ENCODE measurements at places on chromosomes 7 and 10. TPM values are rescaled to one million over a fixed set of nuclear protein-coding genes. Genes with fewer than 3 reads are reported as not detected.

COL28A1 gene
- total RNA-seq, result 1.8 TPM

GLI3 gene
- total RNA-seq, result 14.7 TPM

KLF14 gene
- total RNA-seq, result not detected

ACHE gene
- total RNA-seq, result 17.5 TPM

HOXA1 gene
- total RNA-seq, result 2.1 TPM

DNA sequence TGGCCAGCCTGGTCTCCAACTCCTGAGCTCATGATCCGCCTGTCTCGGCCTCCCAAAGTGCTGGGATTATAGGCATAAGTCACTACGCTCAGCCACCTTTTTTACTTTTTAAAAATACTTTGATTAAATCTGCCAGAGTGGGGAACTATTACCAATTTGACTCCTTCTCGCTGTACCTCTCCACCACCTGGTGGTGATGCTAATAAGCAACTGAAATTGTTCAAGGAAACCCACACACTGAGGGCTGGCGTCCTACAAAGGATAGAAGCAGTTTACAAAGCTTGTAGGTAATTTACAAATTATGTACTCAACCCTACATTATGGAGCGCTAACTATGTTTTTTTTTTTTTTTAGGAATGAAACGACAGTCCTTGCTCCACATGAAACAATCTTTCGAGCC, 111.1 kb downstream of the CPED1 start:
- no peaks in the 10 kb centered on the region for H3K4me1 ChIP-seq
- H3K27me3 ChIP-seq, result no peaks in the 10 kb centered on the region
- no peak overlapping the region for H3K4me3 ChIP-seq
- H3K27ac ChIP-seq, result no peak overlapping the region
- H3K36me3 ChIP-seq, result no peaks in the 10 kb centered on the region

DNA sequence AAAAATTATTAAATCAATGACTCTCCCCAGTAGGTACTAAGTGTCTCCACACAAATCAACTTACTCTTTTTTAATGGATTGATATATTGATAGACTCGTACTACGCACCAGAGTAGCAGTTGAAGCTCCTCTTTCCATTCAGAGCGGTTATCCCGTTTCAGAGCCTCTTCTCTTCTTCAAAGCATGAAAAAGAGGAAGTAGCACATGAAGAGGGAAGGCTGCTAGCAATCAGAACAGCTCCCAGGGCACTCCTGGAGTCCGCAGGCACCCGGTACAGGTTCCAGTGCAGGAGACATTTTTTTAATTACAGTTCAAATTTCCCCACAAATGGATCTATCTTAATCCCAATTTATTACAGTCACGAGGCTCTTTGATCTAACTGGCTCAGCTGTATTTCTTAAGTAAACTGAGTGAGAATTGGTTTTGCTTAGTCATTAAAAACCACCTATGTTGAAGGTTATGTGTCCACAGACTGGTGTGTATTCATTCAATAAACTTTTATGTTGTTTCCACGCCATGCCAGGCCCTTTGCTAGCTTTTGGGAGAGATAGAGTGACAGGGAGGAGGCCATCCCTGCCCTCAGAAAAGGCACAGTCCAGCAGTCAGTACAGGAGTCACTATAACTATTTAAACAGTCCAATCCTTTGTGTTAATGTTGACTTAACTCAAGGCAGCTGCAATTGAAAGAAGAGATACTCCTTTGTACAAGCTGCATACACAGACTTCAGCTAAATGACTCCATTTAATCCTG, 32.1 kb upstream of the CALN1 start:
- peaks cover 2% of the 10 kb centered on the region for H3K4me1 ChIP-seq
- H3K27me3 ChIP-seq, result peaks cover 2% of the 10 kb centered on the region
- H3K36me3 ChIP-seq, result no peaks in the 10 kb centered on the region
- H3K27ac ChIP-seq, result peak overlapping the region; percentile 19
- H3K4me3 ChIP-seq, result no peak overlapping the region

- no peaks in the 10 kb centered on the region for H3K4me1 ChIP-seq
- H3K4me3 ChIP-seq, result no peak within 1 kb of the TSS
- DNase-seq, result no peak
- H3K27me3 ChIP-seq, result no peaks in the 10 kb centered on the region
These were observed at the start of gene MGAM2 for GRCh38 chr7:142111499-142111898. Gene MGAM2, plus strand, starts transcription at chr7:142111718. Its CDS starts 5,156 bp downstream, at chr7:142116874.

- H3K36me3 ChIP-seq, result no peaks in the 10 kb centered on the region
- peaks cover 4% of the 10 kb centered on the region for H3K4me1 ChIP-seq
- no peak overlapping the region for H3K4me3 ChIP-seq
- DNase-seq, result no peak
- H3K27me3 ChIP-seq, result no peaks in the 10 kb centered on the region
These were observed 2.2 kb downstream of the GUSB start for GRCh38 chr7:65979583-65980477.

GRCh38 chr10:96690755-96691730, 29.3 kb downstream of the PIK3AP1 start:
- DNase-seq, result no peak
- no peak overlapping the region for H3K27ac ChIP-seq
- no peaks in the 10 kb centered on the region for H3K4me1 ChIP-seq
- no peaks in the 10 kb centered on the region for H3K36me3 ChIP-seq

Measured in prostate gland (tissue), 2 donors.